Heart left ventricle (tissue), 16 donors: ENCODE measurements at places on chromosomes 5 and 9.

DNA sequence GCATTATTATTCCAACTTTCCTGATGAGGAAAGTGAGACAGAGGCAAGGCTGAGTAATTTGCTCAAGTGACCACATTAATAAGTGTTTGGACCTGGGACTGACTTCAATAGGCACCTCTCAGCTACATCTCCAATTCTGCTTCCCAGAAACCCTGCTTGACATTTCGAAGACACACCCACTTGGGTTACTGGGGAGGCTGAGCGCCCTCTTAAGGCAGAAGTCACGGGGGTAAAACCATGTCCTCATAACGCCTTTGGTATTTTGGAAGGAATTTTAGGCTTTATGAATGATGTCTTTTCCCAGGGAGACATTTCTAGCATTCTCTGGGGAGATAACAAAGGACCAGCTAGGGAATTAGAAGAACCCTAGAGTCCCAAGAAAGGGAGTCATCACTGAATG is 53.3 kb downstream of the TRPC7 start:
- no peak for DNase-seq

- no peak for DNase-seq
These were observed 11.1 kb downstream of the BRD3 start for GRCh38 chr9:134056483-134057306.

DNA sequence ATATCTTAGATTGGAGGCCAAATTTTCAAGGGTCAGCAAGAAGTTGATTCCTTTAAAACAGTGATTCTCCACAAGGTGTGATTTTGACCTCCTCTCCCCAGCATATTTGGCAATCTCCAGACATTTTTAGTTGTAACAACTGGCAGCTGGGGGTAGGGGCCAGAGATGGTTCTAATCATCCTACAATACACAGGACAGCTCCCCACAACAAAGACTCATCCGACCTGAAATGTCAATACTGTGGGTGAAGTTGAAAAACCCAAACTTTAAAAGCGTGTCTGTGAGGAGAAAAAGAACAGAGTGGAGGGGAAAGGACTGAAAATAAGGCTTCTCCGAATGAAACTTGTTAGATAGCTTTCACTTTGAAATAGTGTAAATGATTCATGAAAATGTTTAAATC is 10.0 kb upstream of the STRBP start:
- no peak for DNase-seq

DNA sequence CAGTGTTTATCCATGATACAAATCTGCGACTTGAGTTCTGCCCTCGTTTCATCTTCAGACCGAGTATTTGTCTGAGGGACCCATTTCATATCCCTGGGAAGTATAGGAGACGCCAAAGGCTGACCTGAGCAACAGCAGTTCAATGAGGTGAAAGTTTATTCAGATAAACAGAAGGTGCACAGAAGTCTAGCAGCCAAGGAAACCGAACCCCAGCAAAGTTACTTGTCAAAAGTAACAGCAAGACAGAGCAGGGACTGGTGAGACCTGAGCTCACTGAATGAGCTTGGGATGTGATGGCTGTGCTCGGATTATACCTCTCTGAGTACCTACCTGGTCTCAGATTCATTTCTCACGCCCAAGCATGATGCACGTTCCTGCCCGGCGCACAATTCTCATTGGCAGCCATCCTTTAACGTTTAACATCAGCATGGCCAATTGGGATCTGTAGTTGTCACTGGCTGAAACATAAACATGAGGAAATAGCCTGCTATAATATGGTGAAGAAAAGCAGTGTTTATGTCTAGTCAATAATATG is 599 bp downstream of the LYRM7 start:
- DNase-seq = no peak

DNA sequence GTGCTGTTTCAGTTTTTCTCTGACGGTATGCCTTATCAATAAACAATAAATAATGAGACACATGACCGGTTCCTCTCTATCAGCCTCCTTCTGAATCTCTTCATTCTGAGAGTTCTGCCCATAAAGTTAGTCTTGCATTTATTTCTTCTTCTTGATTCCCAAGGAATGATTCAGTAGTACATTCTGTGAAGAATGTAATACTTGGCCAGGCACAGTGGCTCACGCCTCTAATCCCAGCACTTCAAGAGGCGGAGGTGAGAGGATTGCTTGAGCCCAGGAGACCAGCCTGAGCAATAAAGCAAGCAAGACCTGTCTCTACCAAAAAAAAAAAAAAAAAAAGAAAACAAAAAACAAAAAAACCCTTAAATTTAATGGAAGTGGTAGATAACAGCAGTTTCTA is 53.9 kb downstream of the PAM start:
- DNase-seq = no peak

- DNase-seq = no peak
These were observed 5.5 kb downstream of the PCDH1 start for GRCh38 chr5:141872496-141873356.

DNA sequence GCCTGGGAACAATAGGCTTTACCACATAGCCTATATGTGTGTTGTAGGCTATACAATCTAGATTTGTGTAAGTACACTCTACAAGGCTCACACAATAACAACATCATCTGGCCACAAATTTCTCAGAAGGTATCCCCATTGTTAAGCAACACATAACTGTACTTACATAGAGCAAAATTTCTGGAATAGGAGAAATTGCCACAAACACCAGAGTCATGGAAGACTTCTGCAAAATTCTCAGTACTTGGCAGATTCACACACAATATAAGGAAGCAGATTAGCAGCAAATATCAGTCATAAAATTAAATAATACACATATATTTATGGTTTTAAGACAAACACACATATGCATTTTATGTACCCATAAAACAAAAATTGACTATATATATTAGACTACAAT is 16.4 kb downstream of the GNAQ start:
- no peak for DNase-seq

DNA sequence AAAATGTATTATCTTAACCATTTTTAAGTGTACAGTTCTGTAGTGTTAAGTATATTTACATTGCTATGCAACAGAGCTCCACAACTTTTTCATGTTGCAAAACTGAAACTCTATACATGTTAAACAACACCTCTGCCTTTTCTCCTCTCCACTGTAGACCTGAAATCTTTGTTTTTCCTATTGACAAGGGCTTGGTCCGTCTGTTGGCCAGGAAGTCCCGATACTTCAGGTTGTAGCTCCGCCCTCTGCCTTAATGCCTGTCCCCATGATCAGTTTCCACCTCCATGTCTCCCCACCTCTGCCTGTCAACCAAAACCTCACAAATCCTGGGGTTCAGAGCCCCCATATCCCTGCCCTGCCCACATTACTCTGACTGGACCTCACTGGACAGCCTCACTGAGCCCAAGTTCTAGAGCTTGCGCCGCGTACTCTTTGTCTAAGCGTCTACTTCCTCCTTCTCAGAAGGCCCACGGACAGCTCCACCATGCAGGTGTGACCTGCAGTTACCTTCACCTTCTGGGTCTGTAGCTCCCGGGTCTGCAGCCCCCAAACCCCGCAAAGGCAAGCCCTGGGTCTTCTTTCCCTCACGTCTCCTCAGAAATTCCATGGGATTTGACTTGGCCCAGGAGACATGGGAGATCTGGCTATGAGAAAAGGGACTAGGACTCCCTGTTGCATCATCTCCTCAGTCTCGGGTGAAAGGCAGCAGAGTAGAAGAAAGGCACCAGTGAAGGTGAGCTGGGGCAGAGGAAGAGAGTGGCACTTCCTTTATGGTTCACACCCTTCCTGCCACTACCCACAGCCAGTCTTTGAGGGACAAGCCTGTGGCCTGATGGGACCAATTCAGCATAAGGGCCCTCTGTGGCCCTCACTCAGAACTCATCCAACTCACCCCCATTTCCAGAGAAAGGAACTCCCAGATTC is 8.0 kb downstream of the GLIPR2 start:
- DNase-seq = no peak

DNA sequence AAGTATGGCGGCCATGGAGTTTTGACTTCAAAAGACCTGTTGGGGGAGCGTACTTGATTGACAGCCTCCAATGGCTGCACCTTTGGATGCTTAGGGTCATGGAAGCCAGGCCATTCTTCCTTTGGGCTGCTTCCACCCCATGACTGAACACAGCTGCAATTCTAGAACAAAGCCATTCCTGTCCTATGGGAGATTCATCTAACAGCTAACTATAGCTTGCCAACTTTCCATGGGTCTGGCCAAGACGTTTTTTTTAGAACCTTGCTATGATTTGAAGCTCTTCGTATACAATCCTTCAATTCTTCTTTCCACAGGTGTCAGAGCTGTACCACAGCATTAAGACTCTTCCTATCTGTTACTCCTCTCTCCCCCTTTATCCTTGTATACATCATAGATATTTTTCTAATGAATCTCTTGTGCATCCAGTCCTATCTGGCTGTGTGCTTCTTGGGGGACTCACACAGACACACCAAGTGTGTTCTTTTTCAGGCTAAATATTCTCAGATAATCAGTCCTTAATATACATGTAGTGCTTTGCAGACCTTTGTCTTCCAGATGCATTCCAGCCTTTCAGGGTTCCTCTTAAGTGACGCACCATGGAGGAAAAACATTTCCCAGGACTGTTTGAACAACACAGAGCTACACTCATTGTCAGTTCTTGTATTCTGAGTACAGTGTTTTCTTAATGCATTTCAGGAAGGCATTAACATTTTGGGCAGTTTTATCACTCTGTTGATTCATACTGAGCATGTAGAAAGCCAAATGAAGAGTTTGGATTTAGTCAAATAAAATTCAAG is 198.9 kb downstream of the TAF11L14 start:
- DNase-seq = no peak

DNA sequence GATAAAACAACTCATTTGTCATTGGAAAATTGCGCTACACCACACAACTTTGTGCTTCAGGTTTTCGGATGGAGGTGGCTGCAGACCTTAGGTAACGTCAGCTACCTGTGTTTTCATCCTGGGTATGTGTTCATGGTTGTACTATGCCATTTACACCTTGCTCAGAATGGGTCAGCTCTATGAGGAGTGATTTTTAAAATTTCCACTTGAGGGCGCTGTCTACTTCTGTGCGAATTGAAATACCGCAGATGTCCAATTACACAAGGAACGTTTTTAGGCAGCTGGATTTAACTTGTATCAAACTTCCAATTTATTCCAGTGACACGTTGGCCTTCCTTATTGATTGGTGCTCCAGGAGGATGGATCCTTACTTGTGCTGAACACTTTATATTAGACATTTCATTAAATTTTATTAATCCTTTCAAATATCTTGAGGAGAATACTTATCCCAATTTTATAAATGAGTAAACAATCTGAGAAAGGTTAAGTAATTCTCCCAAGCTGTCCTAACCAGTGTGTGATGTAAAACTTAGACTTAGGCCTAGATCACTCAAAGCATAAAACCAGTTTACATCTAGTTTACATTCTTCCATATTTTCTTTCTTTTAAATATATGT is 23.4 kb downstream of the DMRTA1 start:
- no peak for DNase-seq

- no peak for DNase-seq
These were observed 17.4 kb upstream of the RARS1 start for GRCh38 chr5:168468836-168469235.

GRCh38 chr5:16726538-16726946 is 109.7 kb upstream of the RETREG1 start:
- DNase-seq = peak; percentile 28

GRCh38 chr9:97695995-97696802 is 941 bp downstream of the XPA start:
- DNase-seq = no peak

DNA sequence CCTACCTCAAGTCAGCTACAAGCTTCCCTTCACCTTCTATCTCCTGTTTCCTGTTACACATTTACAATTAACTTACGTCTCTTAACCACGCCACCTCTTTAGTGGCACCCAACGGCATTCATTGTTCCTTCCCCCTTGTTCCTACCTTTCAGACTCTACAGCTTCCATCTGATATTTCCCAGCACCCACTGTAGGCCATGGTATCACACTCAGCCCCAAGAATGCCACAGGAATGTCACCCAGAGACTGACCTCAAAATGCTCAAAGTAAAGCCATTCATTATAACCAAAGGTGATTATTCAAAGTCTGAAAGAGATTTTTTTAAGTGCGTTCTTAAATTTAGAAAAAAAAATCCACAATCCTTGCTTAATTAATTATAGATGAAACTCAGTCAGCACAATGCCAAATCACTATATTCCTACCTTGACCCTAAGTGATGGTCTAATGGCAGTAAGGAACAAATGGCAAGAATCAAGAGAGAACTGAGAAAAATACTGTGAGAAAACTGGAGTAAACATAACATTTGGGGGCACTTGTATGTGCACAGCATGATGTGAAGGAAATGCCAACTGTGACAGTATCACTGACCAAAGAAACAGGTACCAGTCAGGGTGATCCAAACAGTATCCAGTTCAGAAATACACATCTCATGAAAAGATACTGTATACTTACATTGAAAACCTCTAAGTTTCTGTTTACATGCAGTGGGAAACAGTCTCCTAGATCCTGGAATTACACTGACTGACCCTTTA is 52.1 kb downstream of the CTNND2 start:
- DNase-seq = no peak

DNA sequence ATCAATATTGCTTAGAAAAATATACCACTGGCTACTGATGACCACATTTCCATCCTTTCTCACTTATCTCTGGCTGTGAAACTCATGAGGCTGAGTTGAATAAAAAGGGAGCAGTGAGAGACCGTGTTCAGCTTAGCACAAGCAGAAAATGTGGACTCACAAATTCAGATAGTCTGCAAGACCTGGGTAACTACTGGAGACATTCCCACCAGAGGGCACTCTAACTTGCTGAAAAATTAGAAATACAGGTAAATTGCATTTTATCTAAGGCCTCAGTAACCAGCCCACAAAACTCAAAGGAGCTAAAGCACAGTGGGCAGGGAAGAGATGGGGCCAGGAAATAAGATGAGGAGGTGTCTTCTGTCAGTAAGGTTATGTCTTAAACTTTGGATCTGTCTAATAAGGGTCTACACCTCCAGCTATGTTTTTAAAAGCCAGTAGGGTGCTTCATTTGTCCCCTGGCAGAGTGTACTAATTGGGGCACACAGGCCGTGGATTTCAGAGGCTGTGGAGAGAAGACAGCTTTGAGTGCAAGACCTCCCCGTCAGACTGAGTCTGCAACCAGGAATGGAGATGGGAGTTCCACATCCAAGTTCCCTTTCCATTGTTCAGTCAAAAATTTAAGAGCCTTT is 8.7 kb upstream of the NDUFB6 start:
- DNase-seq = no peak

DNA sequence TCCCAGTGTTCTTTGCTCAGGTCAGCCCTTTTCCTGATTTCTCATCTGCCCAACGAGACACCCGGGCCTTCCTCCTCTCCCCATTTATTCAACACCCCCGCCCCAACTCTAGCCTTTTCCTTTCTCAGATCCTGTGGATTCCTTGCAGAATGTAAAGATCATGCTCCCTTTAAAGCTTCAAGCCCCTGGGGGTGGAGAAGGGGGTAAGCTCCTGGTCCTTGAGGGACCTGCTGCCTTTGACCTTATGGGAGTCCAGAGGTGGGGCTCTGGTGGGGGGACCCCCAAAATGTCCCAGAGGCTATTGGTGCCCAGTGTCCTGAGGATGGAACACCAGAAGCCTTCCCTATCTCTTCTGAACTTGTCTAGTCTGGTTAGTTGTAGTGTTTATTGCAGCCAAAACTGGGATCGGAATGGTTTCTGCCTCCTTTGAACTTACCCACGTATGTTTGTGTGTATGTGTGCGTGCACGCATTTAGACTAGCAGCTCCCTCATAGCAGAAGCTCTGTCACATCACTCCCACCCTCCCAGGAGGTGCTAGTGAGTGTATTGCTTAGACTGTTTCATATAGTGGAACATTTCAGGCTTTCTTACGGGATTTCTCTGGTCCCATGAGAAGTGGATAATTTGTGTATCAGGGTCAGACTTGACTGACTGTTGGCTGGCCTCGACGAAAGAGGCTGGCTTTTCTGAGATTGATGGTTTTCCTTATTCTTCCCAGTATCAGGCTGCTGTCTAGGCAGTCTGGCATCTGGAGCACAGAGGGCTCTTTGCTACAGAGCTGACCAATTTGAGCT is 1.1 kb downstream of the GALNT10 start:
- no peak for DNase-seq
